Left lung (tissue), 14 donors: ENCODE measurements at places on chromosomes 16 and 17. TPM values are rescaled to one million over a fixed set of nuclear protein-coding genes. Genes with fewer than 3 reads are reported as not detected.

Gene CFAP119
- total RNA-seq = 10.9 TPM

Gene IL32
- total RNA-seq = 310 TPM

Gene PLA2G10
- total RNA-seq = 18.6 TPM

Gene KRTAP4-5
- total RNA-seq = not detected

DNA sequence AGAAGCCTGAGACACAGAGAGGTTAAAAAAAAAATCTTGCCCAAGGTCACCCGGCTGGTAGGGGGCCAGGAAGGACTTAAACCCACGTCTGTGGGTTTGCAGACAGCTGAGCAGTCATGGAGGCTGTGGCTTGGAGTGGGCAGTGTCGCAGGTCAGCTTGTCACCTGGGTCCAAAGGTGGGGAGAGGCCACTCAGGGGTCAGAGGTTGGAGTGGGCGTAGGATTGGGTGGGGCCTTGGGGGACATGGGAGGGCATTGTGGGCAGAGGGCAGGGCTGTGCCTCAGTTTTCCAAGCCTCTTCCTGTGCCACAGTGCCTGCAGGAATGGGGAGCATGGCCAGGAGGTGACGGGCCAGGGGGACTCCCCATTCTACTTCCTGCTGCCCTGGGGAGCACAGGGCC, 2.0 kb upstream of the NDRG4 start:
- H3K36me3 ChIP-seq = no peaks in the 10 kb centered on the region
- peaks cover 10% of the 10 kb centered on the region for H3K4me1 ChIP-seq
- H3K27me3 ChIP-seq = peaks cover 12% of the 10 kb centered on the region
- H3K27ac ChIP-seq = no peak overlapping the region
- no peak for DNase-seq

DNA sequence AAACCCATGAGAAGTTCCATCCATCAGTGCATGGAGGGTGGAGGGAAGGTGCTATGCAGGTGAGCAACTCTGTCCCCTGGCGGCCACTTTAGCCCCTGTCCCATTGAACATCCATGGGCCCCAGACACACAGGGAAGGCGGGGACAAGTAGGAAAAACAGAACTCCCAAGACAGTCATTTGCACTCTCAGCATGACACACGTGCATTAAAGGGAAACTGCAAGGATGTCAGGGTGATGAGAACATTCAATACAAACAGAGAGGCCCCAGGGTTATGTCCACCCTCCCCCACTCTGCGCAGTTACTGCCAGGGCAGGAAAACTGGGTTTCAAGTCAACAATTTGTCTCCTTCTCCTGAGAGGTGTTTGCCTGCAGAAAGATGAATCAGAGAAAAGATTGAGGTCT, 44.0 kb upstream of the AKTIP start:
- peaks cover 39% of the 10 kb centered on the region for H3K27me3 ChIP-seq
- no peaks in the 10 kb centered on the region for H3K4me1 ChIP-seq
- no peak overlapping the region for H3K4me3 ChIP-seq
- H3K36me3 ChIP-seq = no peaks in the 10 kb centered on the region
- no peak overlapping the region for H3K27ac ChIP-seq
- DNase-seq = no peak

DNA sequence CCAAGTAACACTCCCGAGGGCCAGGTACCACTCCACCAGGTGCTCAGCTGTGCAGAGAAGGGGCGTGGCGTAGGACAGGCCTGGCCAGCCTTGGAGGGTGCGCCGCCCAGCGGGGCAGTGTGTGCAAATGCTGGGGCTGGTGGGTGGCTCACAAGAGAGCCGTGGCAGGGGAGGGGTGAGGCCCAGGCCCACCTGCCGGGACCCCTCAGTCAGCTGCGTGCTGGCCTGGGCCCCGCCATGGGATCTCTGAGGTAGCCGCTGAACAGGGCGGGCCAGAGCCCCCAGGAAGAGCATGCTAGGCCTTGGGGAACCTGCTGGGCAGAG, 8.8 kb downstream of the TPSG1 start:
- DNase-seq = no peak
- H3K4me1 ChIP-seq = no peaks in the 10 kb centered on the region
- H3K36me3 ChIP-seq = no peaks in the 10 kb centered on the region
- no peak overlapping the region for H3K27ac ChIP-seq
- H3K4me3 ChIP-seq = no peak overlapping the region

DNA sequence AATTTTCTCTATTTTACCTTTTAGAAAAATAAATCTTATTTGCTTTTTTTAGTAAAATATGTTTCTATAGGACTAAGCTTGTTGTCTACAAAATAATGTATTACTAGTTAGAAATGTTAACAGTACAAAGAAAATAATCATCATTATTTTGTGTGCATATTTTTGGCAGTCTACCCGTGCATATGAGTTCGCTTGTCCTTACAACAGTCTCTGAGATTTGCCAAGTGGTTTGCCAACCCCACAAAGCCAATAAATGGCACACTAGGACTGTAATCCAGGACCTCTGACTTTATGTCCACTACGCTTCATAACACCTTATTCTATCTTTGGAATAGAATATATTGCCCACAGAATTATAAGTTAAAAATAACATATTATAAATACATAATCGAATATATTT, 152.0 kb downstream of the KCNJ2 start:
- no peak overlapping the region for H3K4me3 ChIP-seq
- no peak overlapping the region for H3K27ac ChIP-seq
- DNase-seq = no peak
- H3K27me3 ChIP-seq = no peaks in the 10 kb centered on the region

DNA sequence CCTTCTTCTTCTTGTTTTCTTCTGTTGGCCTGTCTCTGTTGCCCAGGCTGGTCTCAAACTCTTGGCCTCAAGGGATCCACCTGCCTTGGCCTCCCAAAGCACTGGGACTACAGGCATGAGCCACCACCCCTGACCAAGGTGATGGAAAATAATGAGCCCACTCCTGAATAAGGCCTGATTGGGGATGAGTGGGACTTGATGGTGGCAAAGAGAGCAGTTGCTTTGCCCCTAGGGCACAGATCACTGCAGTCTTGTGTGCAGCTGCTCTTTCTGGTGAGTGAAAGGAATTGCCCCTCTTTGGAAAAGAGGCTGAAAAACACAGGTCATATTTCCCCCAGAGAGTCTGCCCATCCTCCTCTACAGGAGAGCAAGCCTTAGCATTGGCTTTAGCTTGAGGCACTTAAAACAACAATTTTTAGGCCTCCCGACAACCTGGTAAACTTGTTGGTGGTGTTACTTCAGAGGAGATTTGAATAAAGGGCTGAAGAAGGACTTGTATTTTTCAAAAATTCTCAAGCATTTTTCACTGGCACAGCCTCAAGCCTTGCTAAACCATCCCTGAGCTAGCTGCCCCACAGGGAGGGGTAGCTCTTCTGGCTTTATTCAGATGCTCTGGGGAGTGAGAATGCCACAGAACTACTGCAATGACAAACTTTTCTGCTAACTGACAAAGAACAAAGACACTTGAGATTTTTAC, 6.1 kb upstream of the PDP2 start:
- DNase-seq = no peak
- H3K27ac ChIP-seq = peak overlapping the region; percentile 71
- no peak overlapping the region for H3K4me3 ChIP-seq
- H3K4me1 ChIP-seq = peaks cover 9% of the 10 kb centered on the region
- no peaks in the 10 kb centered on the region for H3K27me3 ChIP-seq

DNA sequence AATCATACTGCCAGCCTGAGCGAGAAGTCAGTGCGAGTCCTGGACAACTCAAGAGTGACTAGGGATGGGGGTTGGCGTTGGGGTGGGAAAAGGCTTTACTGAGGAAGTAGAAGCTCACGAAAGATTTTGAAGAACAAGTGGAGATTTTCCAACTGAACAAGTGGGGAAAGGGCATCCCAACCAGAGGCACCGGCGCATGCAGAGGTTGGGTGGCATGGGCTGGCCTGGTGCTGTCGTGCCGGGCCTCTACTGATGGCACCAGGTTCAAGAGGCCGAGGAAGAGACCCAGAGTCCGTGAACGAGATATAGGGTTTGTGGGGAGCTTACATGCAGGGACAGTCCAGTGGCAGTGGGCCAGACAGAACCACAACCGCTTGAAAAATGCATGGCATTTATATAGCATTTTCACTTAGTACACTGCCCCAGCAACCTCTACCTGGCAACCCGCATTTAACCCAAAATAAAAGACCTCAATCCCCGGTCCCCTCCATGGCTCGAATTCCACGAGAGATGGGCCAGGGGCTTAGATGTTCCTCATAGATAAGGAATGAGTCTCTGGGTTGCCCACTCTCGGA, 7.7 kb upstream of the ITGA3 start:
- no peak overlapping the region for H3K4me3 ChIP-seq
- peaks cover 69% of the 10 kb centered on the region for H3K4me1 ChIP-seq
- H3K27ac ChIP-seq = no peak overlapping the region
- DNase-seq = no peak
- no peaks in the 10 kb centered on the region for H3K27me3 ChIP-seq

DNA sequence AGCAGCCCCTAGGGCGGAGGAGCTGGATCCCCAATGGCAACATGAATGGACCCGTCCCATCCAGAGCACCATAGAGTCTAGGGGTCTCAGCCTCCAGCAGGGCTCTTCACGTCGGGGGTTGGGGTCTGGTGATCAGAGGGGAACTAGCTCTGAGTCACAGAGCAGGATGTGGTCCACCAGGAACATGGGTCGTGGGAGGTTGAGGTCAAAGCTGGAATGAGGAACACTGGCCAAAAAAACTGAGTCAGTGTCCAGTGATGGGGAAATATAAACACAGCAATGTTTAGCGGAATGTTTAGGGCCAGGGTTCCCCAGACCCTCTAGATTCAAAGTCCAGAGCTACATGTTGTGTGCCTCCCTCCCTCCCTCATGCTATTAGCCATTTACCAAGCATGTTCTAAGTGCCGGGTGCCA, 79.1 kb upstream of the C16orf82 start:
- no peak for DNase-seq
- no peaks in the 10 kb centered on the region for H3K4me1 ChIP-seq

- peaks cover 19% of the 10 kb centered on the region for H3K36me3 ChIP-seq
- H3K4me3 ChIP-seq = no peak overlapping the region
- DNase-seq = no peak
- peak overlapping the region; percentile 83 for H3K27ac ChIP-seq
- peaks cover 13% of the 10 kb centered on the region for H3K4me1 ChIP-seq
Observed at GRCh38 chr16:88681709-88682451, 4.4 kb downstream of the SNAI3 start.

DNA sequence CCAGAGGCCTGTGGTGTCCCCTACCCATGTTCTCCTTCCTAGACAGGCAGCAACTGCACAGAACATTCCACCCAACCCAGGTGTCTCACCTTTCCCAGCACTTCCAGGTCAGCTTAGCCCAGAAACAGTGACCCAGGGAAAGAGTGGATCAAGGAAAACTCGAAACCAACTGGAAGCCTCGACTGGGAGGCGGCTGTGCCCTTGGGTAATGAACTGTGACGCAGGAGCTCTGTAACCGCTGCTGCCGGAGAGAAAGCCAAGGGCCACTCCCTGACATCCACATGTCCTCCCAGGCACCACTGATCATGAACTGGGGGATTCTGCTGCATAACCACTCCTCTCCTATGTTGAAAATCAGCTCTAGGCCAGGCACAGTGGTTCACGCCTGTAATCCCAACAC, 34.4 kb downstream of the WDR59 start:
- no peaks in the 10 kb centered on the region for H3K36me3 ChIP-seq
- no peaks in the 10 kb centered on the region for H3K27me3 ChIP-seq
- no peaks in the 10 kb centered on the region for H3K4me1 ChIP-seq

GRCh38 chr16:71492786-71493185, 3.7 kb upstream of the ZNF19 start:
- DNase-seq = no peak
- no peak overlapping the region for H3K4me3 ChIP-seq
- H3K36me3 ChIP-seq = no peaks in the 10 kb centered on the region
- no peak overlapping the region for H3K27ac ChIP-seq
